ENCODE measurements at places on chromosomes 2 and 18.

GRCh38 chr2:28053597-28053996 lies 163.1 kb downstream of the BABAM2 start:
- no peak for DNase-seq

GRCh38 chr18:24080861-24081260 lies 58.0 kb upstream of the CABYR start:
- no peak for DNase-seq

DNA sequence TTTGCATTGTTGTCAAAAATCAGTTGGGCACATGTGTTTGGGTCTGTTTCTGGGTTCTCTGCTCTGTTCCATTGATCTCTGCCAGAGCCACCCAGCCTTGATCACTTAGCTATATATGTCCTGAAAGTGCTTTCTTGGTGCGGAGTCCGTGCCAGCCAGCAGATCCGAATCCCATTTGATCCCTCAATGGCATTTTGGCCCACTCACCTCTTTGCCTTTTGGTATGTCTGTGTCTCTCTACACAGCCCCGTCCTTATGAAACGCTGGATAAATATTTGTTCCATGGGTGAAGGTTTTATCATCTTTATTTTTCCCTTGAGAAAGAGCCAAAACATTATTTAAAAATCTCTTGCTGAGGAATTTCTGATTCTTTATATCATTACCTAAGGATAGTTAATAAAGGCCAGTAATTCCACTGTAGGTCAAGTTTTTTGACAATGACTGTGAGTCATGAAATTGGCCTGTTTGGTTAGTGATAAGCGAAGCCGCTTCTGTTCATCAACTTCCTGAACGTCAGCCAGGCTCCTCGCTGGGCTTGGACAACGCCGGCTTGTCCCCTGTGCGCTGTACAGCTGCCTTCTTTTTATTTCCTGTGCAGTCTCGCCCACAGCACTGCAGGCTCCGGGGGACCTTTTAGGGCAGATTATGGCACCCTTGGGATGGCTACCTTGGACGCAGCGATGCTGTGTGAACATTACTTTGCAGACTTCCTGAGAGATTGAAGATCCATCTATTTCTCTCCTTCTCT lies 24.9 kb downstream of the MTCL1 start:
- no peak for DNase-seq

DNA sequence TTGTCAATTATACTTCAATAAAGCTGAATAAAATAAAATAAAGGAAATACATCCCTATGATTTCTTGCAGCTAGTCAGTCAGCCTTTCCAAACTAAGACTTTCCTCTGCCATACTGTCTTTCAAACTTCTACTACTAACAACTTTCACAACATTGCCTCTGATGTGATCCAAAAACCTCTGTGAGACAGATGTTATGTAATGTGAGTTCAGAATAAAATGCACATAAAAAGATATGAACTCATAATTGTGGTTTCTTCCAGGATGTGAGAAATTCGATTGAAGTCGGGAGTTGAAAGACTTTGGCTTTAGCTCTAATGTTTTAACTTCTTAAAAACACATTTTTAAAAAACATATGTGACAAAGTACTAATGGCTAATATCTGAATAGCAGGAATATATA lies 98.7 kb downstream of the PIGN start:
- no peak for DNase-seq

GRCh38 chr2:119544939-119545475 lies 758 bp downstream of the CFAP221 start:
- no peak for DNase-seq

DNA sequence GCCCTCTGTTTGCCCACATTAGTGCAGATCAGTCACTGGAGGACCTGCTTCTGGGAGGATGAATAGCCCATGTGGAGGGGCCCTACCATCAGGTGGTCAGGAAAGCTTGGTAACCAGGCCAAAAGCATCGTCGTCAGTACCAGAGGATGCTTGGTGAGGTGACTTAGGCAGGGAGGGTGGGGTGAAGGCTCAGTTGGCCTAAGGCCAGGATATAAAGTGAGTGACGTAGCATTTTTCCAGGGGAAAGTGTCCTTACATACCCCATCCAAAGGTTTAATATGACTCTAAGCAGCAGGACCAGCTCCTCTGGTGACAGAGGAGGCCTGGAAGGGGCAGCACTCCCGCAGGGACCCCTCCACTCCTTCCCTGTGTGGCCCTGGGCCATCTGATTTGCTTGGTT lies 27.7 kb upstream of the DNMT3A start:
- DNase-seq = no peak

GRCh38 chr2:27915874-27916273 lies 25.3 kb downstream of the BABAM2 start:
- DNase-seq = no peak

DNA sequence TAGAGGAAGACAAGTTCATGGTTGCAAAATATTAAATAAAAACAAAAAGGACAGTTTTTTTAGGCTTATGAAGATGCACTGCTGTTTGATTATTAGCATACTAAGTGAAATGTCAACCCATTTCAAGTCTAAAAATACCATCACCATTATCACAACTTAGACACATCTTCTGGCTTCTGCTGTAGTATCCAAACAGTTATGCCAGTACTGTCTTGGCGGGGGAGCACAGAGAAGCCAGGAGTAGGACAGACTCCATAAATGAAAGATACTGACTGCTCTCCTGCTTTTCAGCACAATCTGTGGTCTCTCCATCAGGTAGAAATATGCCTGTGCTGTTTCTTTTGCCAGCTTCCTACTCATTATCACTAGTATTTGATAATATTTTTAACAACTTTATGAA lies 179.2 kb upstream of the DSEL start:
- no peak for DNase-seq

- DNase-seq = no peak
These were observed 221.1 kb upstream of the SMAD2 start for GRCh38 chr18:48151421-48152065.

- peak; percentile 1 for DNase-seq
These were observed 2.5 kb downstream of the SNED1 start for GRCh38 chr2:241000831-241001321.

DNA sequence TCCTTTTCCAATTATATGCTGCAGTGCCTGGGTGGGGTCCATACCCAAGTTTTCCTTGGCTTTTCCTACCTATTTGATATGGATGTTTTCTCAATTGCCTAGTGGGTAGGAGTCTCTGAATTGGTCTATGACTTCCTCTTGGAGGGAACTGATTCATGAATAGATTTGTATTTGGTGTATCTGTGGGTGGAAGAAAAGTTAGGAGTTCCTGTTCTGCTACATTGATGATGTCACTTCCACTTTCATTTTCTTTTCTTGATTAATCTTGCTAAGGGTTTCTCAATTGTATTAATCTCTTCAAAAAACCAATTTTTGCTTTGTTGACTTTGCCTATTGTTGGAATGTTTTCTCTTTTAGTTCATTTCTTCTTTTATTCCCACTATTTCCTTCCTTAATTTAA lies 37.4 kb upstream of the SLC9A2 start:
- DNase-seq = peak; percentile 63

DNA sequence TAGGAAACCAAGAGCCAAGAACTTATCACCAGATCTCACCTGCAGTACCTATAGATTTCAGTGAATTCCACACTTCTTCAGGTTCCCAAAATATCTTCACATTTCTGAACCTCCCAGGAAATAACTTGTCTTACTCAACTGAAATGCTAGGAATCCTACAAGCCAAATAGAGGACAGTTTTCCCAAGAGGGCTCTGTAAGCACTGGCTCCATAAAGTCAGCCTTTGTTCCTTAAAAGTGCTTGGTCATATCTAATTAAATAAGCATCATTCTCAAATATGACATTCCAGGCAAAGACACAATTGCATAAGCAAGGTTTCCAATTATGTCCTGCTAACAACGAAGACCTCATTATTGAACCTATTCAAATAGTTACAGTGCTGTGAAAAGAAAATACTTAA lies 154.6 kb upstream of the MGAT5 start:
- no peak for DNase-seq

- DNase-seq = no peak
These were observed 143.5 kb upstream of the HDAC4 start for GRCh38 chr2:239544143-239544917.

GRCh38 chr2:17590342-17590911 lies 49.9 kb downstream of the VSNL1 start:
- no peak for DNase-seq

Measured in CD14-positive monocyte (primary cell).